Hepatocyte (in vitro differentiated cells): ENCODE measurements at places on chromosomes 1 and 21.

DNA sequence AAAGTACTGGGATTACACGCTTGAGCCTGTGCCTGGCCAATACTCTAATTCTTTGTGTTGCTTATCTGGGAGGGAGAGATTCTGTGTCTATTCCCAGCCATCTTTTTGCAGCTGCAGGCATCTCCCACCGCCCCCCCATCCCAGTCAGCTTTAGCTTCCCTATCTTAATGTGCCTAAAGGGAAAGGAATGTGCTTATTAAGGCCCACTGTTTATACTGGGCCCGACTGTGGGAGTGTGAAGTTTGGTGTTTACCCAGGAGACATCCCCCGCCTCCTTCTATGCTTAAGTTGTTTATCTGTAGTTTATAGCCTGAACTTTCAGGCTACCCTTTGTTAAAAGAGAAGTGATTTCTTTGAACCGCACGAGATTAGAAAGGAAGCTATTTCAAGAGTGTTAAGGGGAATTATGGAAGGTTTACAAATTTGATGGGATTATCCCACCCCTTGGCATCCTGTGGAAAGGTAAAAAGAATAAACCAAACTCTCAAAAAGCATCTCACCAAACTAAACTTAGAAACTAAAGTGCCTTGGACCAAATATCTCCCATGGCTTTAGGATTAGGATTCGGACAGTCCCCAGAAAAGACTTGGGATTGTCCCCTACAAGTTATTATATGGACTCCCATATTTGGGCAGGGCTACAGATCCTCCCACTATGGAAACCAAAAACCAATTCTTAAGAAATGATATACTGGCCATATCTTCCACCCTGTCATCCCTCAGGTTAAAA lies 25.5 kb upstream of the ZNF496 start:
- peak; percentile 64 for DNase-seq

DNA sequence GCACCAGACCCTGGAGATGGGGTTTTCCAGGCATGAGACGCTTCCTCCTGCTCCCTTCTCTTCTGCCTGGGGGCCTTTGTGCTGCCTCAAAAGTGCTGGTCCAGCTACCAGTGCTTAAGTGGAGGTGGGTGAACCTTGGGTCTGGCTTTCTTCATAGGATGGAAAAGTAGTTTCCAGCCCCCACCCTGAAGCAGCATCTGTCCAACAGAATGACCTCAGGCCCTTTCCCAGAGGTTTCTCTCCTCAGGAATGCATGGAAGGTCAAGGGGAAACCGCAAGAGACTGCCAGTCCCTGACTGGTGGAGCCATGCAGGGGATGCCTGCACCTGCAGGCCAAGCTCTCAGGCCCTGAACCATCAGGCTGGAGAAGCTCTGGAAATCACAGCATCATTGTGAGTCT lies 63.8 kb downstream of the HMGB4 start:
- no peak for DNase-seq

DNA sequence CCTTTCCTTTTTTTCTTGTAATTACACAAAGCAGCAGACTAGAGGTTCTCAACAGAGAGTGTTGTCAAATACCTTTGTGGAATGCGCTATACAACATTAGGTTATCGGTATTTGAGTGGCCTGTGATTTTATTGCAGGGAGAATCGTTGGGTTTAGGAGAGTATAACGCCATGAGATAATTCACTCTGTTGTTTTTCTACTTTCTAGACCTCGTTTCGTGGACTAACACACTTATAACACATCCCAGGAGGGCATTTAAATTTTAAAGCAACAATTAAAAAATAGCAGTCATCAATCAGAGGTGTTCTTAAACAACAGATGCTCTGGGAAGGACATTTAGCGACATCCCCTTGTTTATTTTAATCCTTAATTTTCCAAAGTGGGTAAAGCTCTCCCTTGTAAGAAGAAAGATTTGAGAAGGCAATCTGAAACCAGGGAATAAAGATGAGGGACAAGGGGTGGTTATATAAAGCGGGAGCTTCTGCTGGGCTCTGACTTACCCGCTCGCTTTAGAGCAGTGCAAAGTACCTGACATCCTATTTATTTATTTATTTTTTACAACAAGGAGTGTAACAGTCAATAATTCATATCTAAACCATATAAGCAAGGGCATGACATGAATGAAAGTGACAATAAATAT lies 4.9 kb downstream of the PBX1 start:
- DNase-seq: no peak

GRCh38 chr1:10651793-10652192 lies 144.7 kb downstream of the CASZ1 start:
- no peak for DNase-seq

- DNase-seq: no peak
These were observed 1.3 kb downstream of the WDR47 start for GRCh38 chr1:109040627-109040988.

DNA sequence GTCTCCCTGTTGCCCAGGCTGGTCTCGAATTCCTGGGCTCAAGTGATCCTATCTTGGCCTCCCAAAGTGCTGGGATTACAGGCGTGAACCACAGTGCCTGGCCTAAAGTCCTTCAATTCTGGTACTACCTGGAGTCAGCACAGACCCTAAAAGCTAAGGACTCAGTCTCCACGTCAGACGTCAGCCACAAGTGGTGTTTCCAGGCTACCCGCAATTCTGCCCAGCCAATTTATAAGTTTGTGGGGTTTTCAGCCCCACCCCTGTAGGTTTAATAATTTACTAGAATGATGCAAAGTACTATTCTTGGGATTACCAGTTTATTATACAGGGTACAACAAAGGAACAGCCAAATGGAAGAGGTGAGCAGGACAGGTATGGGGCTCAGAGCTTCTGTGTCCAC lies 10.6 kb upstream of the DIP2A start:
- DNase-seq: no peak

GRCh38 chr1:201584471-201585092 lies 45.7 kb downstream of the NAV1 start:
- peak; percentile 63 for DNase-seq

- DNase-seq: no peak
These were observed 1.9 kb downstream of the ETV3L start for GRCh38 chr1:157097692-157098091.

DNA sequence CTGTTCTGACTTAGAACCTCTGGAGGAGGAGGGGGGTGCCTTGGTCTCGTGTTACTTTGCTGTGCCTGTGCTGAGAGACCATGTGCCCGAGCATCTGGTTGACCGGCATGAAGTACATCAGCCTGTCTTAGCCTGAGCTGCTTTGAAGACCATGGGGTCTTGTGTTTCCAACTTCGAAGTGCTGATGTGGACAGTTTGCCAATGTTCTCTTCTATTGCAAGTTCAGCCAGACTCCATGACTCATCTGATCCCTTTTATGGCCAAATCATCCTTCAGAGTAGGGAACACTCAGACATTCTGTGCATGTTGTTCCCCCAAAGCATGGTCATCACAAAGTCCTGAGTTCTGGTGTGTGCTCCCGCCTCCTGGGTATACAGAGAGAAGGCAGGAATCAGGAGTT lies 6.0 kb upstream of the PLA2G2C start:
- peak; percentile 45 for DNase-seq

GRCh38 chr1:62484824-62485468 lies 48.1 kb downstream of the USP1 start:
- DNase-seq: no peak

GRCh38 chr1:29524285-29525065 lies 288.2 kb downstream of the PTPRU start:
- DNase-seq: no peak

GRCh38 chr1:39632682-39633417 lies 6.6 kb downstream of the HEYL start:
- DNase-seq: peak; percentile 63

- no peak for DNase-seq
These were observed 29.6 kb downstream of the TOMM20 start for GRCh38 chr1:235098991-235099390.

DNA sequence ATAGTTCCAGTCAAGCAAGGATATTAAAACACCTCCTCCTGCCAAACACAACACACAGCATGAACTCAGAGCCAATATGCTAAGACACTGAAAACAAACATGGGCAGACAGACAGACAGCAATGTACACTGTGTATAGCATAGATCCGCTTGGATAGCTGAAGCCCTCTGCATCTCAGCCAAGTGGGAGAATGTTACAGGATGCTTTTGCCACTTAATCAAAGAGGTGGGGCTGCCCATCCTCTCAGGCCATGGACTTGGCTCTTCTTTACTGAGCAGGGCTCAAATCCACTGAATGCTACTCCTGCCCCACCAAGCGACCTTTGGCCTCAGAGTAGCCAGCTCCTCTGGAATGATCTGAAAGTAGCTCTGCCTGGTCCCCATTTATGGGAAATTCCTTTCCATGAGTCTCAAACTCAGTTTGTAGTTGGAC lies 64.7 kb upstream of the NGF start:
- no peak for DNase-seq

DNA sequence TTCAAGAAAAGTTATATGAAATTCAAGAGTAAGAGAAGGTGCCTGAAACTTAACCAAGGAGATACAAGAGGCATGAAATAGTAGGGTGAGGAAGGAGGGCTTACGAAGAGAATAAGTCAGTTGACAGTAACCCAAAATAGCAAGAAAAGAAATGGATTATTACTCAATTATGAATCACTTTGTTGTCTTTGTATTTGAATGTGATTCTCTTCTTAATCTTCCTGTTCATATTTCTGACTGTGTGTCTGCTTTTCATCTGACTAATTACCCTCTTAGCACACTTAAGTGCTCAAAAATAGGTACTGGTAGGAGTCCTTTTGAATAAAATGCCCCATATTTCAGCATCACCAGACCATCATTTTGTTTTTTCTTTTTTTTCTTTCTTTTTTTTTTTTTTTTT lies 39.4 kb downstream of the GLMN start:
- no peak for DNase-seq

DNA sequence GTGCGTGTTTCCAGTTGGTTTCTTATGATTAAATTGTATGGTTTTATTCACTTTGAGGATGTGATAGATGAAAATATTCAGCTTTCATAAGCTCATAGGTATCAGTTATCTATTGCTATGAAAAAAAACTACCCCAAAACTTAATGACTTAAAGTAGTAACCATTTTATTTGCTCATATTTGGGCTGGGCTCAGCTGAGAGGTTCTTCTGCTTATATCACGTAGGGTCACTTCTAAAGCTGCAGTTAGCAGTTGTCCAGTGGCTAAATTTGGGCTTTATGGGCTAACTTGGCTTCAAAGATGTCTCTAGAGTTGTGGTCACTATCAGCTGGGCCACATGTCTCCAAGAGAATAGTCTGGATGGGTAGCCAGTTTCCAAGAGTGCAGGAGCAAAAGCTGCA lies 206.4 kb upstream of the LYPLAL1 start:
- no peak for DNase-seq

DNA sequence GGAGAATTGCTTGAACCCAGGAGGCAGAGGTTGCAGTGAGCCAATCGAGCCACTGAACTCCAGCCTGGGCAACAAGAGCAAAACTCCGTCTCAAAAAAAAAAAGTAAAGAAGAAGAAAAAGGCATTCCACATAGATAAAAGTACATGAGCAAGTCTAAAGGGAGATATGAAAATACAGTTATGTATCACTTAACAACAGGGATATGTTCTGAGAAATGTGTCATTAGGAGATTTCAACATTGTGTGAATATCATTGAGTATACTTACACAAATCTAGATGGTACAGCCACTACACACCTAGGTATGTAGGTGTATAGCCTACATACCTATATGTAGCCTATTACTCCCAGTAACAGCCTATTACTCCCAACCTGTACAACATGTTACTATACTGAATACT lies 12.7 kb downstream of the ARNT start:
- no peak for DNase-seq

- no peak for DNase-seq
These were observed 18.2 kb downstream of the ADAR start for GRCh38 chr1:154589780-154590179.

GRCh38 chr21:43984905-43985689 lies 27.0 kb upstream of the TRAPPC10 start:
- DNase-seq: no peak

DNA sequence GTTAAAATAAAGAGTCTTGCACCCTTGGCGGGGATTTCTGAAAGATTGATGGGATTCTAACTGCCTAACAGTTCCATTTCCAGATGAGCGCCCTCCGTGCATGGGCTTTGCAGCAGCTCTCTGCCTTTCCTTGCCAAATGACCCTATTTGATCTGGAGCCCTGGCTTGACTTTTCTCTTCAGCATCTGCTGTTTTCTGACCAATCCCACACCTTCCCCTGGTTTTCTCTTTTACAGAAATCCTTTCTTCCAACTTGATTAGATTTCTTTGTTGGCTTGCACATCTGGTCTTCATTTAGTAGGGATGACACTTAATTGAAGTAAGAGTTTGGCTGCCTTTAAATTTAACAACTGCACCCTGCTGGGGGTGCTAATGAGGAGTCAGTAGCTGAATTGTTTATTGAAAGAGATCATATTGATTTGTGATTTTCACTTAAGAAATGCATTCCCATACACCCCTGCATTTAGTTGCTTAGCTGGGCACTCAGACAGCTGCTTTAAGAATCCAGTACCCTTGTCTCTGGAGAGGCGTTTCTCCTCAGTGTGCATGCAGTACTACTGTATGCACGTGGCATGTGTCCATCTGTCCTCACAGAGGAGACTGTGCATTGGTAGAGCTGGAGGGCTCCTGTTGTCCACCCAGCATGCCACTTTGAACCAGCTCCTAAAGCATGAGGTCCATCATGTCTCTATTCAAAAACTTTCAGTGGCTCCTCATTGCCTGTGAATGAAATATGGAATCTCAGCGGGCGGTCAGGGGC lies 99.7 kb downstream of the NOS1AP start:
- no peak for DNase-seq

DNA sequence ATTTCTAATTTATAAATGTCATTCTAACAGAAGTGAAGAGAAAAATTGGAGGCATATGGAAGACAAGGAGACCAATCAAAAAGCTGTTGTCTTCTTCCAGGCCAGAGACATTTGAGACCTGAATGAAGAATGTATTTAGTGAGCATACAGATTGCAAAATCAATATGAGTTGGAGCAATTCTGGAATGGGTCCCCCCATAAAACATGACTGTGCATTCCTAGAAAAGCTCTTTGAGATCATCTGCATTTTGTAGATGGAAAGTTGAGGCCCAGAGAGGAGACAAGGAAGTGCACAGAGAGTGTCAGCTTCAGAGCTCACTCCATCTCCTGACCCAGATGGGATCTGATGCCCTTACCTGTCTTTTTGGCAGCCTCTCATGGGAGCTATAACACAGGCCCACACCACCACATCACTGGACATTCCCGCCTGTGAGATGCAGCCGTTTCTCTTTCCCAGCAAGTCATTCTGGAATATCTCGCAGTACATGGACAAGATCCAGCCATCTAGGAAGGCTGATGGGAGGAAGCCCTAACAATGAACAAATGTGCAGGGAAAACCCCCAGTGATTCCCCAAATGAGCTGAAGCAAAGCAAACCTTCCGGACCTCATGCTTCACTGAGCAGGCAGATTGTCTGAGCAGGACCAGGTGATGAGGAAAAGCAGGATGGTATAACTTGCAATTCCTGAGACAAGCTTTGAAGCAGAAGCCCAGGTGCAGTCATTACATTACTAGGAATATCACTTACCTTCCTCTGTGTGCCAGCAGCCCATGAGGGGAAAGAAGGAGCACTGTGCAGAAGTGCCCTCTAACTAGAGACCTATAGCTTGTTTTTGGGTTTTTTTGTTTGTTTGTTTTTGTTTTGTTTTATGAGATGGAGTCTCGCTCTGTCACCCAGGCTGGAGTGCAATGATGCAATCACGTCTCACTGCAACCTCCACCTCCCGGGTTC lies 445.6 kb downstream of the PLPP3 start:
- no peak for DNase-seq
